ENCODE measurements at places on chromosomes 7 and 10.
A peak's percentile ranks its signal among the peaks of the same experiment; 100 is the strongest.

DNA sequence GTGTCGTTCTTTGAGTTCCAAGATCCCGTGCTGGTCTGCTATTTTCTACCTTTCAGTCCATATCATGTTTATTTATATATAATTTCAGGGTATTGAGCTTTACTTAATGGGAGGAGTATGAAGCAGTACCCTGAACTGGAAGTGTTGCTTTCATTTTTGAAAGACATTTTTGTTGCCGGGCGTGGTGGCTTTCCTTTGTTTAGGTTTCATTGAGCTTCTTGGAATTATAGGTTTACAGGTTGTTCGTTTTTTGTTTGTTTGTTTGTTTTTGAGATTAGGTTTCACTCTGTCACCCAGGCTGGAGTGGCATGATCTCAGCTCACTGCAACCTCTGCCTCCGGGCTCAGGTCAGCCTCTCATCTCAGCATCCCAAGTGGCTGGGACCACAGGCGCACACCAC is 7.4 kb downstream of the ZNF487 start:
- peak; percentile 17 for DNase-seq

- DNase-seq, result no peak
Observed at GRCh38 chr7:151566897-151567320, 47.2 kb upstream of the RHEB start.

GRCh38 chr10:130740915-130741750 is 570.4 kb downstream of the TCERG1L start:
- no peak for DNase-seq

DNA sequence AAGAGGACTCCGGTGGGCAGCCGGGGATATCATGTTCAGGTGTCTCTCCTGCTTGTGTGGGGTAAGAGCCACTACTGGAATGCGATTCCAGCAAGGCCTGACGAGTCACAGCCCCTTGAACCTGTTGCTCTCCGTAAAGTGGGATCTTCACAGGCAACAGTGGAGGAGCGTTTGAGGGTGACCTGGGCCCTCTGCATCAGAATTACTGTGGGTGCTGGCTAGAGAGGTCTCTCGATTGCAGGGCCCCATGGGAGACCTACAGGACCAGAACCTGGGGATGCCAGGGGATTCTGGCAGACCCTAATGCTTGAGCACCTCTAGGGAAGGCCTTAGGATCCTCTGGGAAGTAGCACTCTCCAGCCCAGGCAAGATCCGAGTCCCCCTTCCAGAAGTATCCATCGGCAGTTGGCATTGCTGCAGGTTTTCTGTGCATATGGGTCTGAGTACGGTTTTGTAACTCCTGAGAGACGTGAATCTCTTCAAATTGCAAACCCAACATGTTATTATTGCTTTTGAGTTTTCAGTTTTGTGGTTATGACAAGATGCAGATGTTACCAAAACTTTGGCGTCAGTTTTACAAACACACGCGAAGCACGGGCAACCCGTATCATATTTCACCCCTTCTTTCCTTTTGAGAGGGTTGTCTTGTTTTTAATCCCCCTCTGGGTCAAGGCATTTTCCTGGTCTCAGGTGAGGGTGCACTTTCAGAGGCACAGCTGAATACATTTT is 4.6 kb downstream of the MGMT start:
- no peak for DNase-seq

- DNase-seq, result no peak
Observed at GRCh38 chr10:45438466-45439090, 64.6 kb downstream of the ALOX5 start.

DNA sequence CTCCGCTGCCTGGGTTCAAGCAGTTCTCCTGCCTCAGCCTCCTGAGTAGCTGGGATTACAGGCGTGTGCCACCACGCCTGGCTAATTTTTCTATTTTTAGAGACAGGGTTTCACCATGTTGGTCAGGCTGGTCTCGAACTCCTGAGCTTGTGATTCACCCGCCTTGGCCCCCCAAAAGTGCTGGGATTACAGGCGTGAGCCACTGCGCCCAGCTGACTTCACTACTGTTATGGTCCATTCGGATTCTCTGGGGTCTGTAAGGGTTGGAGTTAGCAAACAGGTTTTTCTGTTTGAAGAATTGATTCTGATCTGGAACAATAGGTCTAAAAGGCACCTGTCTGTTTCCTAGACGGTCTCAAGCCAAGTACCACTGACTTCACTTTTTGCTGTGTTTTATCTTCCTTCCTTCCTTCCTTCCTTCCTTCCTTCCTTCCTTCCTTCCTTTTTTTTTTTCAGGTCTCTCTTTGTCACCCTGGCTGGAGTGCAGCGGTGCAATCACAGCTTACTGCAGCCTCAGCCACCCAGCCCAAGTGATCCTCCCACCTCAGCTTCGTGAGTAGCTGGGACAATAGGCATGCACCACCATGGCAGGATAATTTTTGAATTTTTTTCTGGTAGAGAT is 192.2 kb downstream of the CAMK1D start:
- no peak for DNase-seq

DNA sequence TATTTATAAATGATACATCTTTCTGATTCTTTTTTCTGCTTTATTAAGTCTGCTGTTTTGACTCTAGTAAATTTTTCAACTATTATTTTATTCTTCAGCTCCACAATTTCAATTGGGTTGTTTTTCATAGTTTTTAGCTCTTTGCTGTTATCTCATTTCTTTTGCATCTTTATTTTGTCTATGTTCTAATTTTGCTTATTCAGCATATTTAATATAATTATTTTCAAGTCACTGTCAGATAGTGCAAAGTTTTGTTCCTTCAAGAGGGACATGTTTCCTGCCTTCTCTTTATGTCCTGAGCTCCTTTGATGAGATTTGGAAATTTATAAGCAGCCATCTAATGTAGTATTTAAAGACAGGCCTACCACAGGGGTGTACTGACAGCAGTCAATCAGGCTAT is 131.5 kb upstream of the ZNF722 start:
- no peak for DNase-seq

GRCh38 chr7:144908324-144908723 is 72.5 kb upstream of the TPK1 start:
- peak; percentile 11 for DNase-seq

DNA sequence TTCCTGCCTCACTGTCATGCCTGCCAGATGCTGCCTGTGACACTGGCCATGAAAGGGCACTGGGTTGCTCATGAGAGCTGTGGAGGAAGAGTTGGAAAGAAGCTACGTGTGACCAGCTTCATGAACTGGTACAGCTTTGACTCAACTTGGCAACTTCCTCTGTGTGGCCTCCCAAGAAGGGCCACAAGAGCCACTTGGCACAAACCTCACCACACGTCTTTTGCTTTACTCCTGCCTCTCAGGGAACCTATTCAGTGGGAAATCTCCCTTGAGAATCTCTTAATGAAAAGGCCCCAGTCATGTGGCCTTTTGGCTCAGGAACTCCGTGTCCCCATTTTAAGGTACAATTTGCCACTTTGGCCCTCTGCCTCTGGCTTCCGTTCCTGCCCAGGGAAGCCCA is 54.5 kb downstream of the FRMD4A start:
- DNase-seq, result no peak

DNA sequence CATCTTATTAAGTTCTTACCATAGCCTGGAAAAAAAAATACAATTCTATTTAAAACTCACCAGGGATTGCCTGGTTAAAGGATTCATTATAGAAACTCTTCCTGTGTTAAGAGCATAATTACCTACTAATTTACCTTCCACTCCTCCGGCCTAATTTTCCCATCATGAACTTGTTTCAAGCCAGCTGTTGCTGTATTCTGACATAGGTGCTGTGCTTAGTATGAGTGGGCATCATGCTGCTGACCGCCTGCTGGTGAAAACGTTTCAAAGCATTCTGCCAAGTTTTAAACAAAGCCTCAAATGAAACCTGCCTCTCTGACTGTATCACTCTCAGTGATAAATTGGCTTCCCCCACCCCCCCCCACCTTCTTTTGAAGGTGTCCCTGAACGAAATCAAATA is 47.8 kb upstream of the KCNMA1 start:
- DNase-seq, result no peak

GRCh38 chr10:72464438-72464837 is 109.7 kb upstream of the DNAJB12 start:
- no peak for DNase-seq

DNA sequence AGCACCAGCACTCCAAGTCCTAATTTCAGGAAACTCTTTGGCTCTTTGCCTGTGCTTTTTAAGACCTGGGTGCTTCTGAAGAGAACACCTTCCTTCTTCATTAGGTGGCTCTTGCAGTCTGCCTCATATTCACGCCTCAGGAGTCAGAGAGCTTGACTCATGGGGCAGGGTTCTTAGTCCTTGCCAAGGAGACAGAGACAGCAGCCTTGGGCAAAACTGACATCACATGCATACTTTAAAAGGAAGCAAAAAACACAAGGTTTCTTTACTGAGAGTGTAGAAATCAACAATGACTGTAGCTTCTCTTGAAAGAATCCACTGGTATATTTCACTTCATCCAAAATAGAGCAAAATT is 780.6 kb downstream of the INHBA start:
- no peak for DNase-seq

- no peak for DNase-seq
Observed at GRCh38 chr7:3861386-3861785, 560.3 kb downstream of the SDK1 start.

- no peak for DNase-seq
Observed at GRCh38 chr10:79331709-79332108, 15.6 kb upstream of the PPIF start.

DNA sequence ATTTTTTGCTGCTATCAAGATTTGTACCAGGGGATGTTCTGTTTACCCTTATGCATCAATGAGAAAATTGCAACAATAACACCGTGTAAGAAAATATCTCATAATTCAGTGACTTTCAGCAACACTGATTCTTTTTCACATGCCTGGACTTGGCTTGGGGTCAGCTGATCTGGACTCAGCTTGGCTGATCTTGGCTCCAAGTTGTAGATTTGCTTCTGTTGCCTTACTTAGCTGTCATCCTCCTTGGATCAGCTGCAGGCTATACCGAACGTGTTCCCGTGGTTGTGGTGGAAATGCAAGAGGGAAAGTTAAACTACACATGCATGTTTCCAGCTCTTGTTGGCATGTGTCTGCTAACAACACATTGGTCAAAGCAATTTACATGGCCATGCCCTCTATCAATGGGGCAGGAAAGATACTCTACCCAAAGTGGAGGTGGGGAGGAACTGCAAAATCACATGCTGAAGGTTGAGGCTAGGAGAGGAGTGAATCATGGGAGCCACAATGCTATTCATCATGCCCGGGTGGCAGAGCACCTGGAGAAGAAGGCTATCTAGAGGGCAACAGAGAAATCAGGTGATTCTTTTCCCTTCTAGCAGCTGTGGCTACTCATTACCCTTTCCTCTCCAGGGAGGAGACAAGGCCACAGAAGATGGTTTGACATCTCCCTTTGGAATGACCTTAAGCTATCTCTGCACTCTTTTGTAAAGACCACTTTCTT is 1276.3 kb upstream of the AUTS2 start:
- DNase-seq, result no peak

DNA sequence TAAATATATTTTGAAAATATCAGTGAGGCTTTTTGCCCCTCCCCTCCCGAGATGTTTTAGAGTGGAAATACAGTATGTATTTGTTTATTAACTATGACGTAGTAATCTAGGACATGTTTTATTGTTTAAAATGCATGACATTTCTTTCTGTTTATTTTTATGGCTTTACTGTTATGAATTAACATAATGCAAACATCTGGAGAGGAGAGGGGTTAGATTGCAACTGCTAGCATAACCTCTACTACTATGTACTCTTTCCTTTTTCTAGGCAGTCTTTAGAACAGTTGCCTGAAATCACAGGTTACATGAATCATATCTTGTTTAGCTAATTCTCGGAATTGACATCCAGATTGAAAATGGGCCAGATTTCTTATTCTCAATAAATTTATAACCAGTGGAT is 7.4 kb downstream of the BTAF1 start:
- DNase-seq, result no peak

DNA sequence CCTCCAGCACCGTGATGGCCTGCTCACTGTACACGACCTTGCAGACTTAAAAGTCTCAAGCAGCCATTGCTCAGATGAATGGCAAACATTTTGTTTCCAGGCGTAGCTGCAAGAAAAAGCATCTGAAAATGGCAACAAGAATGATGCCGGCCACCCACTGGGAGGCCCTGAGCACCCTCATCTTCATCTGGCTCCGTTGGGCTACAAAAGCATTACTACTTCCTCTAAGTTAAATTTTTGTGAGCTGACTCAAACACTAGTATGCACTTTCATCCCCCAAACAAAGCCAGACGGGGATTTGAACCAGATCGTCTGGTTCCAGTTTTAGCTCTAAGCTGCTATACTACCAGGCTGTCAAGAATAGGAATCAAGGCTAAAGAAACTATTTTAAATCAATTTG is 116.6 kb upstream of the CDK1 start:
- DNase-seq, result no peak

- no peak for DNase-seq
Observed at GRCh38 chr7:1322240-1323110, 89.8 kb downstream of the UNCX start.

DNA sequence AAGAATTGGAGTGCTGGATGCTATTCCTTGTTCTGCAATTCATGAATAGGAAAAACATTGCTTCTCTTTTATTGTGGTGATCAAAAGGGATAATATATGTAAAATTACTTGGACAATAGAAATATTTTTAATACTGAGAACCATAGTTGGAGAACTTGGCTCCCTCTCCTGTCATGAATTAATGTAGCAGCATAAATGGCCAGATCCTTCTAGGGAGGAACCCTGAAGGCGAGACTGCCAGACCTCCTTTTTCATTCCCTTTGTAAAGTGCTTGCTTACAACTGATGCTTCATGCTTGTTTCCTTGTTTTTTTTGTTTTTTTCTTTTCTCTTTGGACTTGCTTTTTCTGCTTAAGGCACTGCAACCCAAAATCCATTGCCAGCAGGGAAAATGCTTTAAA is 233.6 kb downstream of the SH2D4B start:
- no peak for DNase-seq

GRCh38 chr7:138919216-138919615 is 62.0 kb downstream of the KIAA1549 start:
- DNase-seq, result no peak

GRCh38 chr10:12605580-12606405 is 256.4 kb downstream of the CAMK1D start:
- DNase-seq, result peak; percentile 90

GRCh38 chr10:110392121-110392520 is 87.4 kb upstream of the SMNDC1 start:
- no peak for DNase-seq

DNA sequence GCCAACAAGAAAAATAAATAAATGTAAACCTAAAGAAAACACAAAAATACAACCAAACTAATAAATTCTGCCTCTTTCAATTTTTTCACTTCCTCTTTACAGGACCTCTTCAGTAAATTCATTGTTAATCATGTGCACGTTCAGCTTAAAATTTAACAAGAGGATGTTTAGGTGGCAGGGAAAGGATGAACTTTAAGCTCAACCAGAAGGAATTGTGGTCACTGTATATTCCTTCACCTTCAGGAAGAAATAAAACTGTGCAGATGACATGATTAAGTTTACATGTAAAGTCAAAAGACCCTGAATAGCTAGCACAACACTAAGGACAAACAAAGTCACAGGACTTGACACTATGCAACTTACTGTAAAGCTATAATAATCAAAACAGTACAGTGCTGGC is 33.0 kb downstream of the KIF5B start:
- DNase-seq, result peak; percentile 51

GRCh38 chr10:43308986-43309385 is 42.1 kb upstream of the RASGEF1A start:
- peak; percentile 67 for DNase-seq

- no peak for DNase-seq
Observed at GRCh38 chr10:11183015-11183414, 165.3 kb downstream of the CELF2 start.
